ENCODE measurements at places on chromosomes 2 and 18.
A peak's percentile ranks its signal among the peaks of the same experiment; 100 is the strongest.

GRCh38 chr2:72048881-72049477, 98.7 kb downstream of the CYP26B1 start:
- DNase-seq, result no peak

GRCh38 chr18:35019933-35020332, 21.3 kb upstream of the MAPRE2 start:
- no peak for DNase-seq

GRCh38 chr2:205771666-205772065, 89.4 kb downstream of the NRP2 start:
- DNase-seq, result no peak

- DNase-seq, result no peak
These were observed 12.4 kb upstream of the TANK start for GRCh38 chr2:161147856-161148255.

DNA sequence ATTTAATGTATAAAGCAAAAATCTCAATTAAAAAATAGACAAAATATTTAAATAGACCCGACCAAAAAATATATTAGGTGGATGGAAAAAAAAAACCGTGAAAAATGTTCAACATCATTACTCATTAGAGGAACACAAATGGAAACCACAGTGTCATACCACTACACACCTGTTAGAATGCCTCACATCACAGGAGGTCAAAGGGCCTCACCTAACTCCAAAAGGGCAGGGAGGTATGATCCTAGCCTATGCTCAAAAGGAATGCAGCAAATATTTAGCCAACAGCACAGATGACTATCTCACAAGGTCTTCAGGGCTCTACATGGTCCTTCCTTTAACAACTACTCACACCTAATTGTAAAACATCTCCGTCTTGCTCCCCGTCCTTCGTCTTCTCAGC, 185.5 kb upstream of the SETBP1 start:
- DNase-seq, result no peak

GRCh38 chr2:223113161-223113560, 61.2 kb downstream of the KCNE4 start:
- no peak for DNase-seq

- DNase-seq, result peak; percentile 68
These were observed 176.9 kb upstream of the MC4R start for GRCh38 chr18:60549338-60549960.

- DNase-seq, result no peak
These were observed 345.2 kb upstream of the SLC8A1 start for GRCh38 chr2:40797120-40797519.

Data from NCI-H2107 (cell line).